NCI-H2227 treated with DMSO at 0.1 percent for 48 hours (cell line): ENCODE measurements at places on chromosomes 6 and 20.

- DNase-seq: no peak
Observed at GRCh38 chr20:17601957-17602356, 32.1 kb downstream of the DSTN start.

DNA sequence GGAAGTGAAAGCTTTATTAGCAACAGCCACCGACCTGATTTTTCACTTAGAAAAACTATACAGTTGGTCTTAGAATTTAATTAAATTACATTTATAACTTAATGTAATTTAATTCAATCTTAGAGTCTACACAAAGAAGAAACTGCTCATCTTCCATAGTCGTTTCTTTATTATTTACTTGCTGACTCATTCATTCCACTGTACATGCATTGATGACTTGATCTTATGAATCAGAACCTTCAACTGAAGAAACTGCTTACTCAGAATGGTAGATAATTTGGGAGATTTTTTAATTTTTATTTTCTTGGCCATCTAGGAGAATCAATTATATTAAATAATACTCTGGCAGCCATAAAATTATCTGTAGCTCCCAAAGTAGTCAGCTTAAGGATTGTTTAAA is 1021.6 kb upstream of the FLRT3 start:
- DNase-seq: no peak

DNA sequence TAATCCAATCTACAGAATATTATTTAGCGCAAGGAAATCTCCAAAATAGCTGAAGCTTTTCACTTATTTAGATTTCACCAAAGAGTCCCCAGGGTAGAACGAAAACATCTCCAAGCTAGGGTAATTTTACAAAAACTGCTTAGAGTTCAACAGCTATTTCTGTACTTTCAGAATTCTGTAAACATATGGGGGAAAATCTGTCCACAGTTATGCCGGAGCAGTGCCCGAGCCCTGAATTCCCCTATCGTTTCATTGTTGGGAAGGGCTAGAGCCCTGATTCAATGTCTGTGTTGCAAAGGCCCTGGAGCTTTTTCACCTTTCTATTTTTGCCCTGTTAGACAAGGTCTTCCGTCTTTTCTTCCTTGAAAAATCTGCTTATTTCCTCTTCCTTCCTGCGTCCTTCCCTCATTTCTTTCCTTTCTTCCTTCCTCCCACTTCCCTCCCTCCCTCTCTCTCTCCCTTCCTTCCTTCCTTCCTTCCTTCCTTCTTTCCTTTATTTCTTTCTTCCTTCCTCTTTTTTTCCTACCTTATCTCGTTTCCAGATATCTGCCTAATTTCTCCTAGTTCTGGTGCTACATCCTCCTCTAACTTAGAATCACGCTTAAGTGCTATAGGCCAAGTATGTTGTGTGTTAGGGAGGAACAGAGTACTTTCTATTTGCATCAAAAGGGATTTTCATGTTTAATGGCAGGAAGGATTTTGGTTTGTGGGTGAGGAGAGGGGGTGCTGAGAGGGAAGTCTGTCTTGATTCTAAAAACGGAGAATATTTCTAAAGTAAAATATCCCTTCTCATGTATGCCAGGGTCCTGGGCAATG is 122.5 kb upstream of the BMP2 start:
- DNase-seq: no peak

DNA sequence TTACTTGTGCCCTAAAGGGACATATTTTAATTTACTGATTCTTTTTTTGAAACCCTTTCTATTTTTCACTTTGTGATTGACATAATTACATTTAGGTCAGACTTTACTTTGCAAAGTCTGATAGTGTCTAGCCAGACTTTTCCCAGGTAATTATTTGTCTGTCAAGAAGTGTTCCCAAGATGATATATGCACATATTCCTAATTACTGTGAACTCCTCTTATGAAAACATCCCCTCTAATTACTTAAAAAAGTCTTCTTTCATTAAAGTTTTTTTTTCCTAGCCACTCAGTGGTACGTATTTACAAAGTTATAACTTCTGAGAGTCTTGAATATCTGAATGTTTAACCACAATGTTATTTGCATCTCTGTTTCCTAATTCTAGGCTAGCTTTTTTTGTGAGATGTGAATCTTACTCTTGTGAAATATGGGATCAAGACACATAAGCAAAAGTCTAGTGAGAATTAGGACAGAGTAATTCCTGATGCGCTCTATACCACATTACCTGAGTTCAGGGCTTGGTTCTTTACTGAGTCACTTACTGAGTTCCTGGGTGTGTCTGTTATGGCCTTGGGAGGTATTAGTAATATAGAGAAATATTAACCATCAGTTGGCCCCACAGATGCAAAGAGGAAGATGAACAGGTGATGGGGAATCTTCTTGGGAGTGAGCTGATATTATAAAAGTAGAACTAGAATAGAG is 27.9 kb downstream of the FAM83B start:
- no peak for DNase-seq

- no peak for DNase-seq
Observed at GRCh38 chr20:5078399-5078958, 41.3 kb downstream of the PCNA start.
